ENCODE measurements at places on chromosomes 7 and 10.
A peak's percentile ranks its signal among the peaks of the same experiment; 100 is the strongest.

DNA sequence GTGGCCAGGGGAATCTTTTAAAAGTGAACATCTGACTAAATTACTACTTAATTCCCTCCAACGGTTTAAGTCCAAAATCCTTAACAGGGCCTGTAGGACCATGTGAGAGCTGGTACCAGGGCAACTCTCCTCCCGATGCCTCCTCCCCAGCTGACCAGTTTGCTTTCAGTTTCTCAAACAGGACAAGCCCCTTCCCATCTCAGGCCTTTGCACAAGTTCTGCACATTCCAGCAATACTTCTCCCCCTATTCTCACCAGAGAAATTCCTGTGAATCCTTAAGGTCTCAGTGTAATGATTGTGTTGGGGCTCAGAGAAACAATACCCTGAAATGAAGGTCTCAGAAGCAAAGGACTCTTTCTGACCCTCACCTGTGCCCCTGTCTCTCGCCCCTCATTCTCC, 8.0 kb upstream of the CALHM1 start:
- no peak for DNase-seq

DNA sequence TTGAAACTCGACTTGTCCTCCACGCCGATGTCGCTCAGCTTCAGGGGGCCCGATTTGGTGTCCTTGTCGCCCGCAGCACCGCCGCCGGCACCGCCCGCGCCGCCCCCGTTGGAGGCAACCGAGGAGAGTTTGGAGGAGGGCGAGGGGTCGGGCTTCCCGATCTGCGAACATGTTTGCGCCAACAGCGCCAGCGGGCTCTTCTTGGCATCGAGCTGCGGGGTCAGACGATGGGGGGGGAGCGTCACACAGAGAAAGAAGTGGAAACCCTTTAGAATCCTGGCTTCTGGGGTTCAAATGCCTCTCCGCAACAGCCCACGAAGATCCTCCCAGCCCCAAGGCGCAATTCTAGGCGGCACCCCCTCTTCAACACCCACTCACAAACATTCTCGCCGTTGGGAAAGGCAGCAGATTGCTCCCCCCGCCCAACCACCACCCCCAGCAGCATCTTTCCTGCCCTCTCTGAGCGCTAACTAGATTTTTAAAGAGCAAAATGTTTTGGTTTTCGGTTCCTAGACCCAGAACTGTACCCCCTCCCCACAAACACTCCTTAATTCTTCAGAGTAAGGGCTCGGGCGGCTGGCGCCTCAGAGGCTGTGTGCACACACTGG, 1.3 kb downstream of the ZNF503 start:
- no peak for DNase-seq

- DNase-seq = no peak
Measured at GRCh38 chr10:74450602-74451001, 299.6 kb downstream of the ADK start.

GRCh38 chr10:101840102-101840684, 3.4 kb downstream of the KCNIP2 start:
- peak; percentile 31 for DNase-seq

DNA sequence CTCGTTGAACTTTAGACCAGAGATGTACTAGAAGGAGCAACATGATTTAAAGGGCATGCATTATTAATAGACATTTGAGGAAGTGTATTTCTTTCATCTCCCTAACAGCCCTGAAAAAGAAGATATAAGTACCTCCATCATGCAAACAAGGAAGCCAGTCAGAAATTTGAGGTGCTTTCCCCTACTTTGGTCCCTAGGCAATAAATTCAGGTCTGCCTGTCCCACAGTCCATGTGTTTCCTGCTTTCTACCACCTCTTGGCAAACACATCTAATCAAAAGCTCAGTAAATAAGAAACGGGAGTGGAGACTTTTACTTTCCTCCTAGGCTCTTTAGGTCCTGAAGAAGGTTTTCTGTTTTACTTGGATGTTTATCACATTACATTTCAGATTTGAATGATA, 5.2 kb upstream of the SEMA3C start:
- DNase-seq = no peak

- DNase-seq = no peak
Measured at GRCh38 chr10:79165070-79165778, 96.5 kb downstream of the ZMIZ1 start.

DNA sequence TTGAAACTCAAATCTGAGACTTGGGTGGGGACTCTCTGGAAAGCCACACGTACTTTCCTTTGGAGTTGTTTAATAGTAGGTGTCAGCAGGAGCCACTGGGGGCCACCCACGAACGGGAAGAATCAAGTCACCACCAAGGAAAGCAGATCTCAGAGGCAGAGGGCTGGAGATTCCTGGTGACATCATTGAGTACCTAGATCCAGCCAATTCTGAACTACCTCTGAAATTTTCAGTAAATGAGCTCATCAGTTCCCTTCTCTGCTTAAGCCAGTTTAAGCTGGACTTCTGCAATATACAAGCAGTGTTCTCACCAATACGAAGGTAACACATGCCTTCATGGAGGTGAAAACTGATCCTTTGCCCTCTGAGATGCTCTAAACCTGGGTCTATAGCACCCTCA, 99.3 kb upstream of the SORCS3 start:
- no peak for DNase-seq

DNA sequence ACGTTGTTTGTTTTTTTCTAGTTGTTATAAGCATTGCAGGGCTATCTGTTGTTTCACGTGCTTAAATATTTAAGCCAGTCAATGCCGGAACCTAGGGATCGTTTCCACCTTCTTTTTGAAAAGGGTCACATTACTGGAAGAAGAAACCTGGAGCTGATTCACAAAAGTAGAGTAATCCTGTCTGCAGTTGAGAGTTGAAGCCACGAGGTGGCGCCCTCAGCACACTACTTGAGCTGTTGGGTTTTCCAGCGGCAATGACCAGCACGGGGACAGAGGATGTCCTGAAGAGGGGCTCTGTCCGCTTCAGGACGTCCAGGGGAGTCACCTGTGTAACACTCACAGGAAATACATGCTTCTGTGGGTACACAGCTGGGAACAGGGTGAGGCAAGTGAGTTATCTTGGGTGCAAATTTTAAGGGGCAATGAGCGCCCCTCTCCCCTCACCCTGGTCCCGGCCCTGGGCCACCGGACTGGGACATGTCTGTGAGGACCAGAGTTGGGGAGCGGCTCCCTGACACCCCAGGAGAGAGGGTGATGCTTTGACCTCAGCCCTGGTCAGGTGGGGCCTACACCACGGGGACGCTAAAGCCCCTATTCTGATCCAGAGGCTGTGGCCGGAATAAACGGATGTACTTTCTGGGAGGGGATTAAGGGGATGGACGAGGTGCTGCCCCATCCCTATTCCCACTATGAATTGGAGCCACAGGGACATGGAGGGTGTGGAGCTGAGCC, 26.3 kb upstream of the WDFY4 start:
- DNase-seq = peak; percentile 66

DNA sequence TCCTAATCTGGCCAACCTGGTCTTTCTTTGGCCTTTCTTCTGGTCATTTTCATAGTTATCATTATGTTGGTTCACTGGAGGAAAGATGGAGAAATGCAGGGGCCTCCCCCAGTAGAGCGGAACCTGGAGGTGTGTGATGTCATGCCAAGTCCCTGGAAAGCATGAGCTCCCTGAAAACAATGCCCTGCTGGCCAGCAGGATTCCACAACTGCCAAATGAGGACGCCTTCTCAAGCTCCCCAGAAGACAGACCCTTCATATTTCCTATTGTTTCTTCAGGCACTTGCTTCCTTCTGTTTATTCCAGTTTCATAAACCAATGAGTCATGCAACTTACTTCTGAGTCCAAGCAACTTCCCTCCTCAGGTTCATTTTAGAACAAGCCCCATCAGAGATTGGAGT, 339.0 kb downstream of the GATA3 start:
- no peak for DNase-seq

- no peak for DNase-seq
Measured at GRCh38 chr10:99266383-99266782, 30.7 kb upstream of the HPSE2 start.

DNA sequence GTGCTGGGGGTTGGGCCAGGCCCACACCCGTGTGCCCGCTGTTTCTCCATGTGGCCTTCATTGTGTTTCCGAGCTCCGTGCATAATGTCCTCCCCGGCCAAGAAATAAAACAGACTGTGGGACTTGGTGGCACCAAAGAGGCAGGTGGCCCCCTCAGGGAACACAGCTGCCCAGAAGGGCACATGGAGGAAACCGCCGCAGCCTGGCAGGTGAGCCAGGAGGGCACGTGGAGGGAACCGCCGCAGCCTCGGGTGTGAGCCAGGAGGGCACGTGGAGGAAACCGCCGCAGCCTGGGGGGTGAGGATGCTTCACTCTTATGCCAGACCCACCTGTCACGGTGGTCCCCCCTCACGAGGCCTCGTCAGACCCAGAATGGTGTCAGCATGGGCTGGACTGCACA, 288.7 kb downstream of the WDR37 start:
- no peak for DNase-seq

GRCh38 chr7:70338015-70338414, 739.7 kb downstream of the AUTS2 start:
- DNase-seq = no peak

GRCh38 chr10:51800725-51801424, 101.5 kb upstream of the CSTF2T start:
- no peak for DNase-seq

- peak; percentile 54 for DNase-seq
Measured at GRCh38 chr7:106736508-106737201, 75.7 kb upstream of the CCDC71L start.

DNA sequence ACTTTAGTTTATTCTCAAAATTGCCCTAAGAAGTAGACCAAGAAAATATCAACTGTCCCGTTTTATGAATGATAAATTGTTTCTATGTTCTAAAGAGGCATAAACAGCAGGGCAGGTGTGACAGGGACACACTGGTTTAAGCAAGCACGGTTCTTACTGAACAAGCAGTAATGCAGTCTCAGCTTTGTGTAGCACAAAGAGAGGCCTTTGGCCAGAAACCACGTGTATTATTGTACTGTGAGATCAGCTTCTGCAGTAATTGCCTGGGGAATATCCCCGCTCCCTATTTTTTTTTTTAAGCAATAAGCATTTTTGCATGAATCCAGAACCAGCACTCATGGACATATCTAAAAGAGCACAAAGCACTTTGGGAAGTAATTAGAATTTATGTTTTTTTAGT, 255.4 kb downstream of the WDR11 start:
- no peak for DNase-seq

- no peak for DNase-seq
Measured at GRCh38 chr7:155885167-155886155, 73.2 kb upstream of the SHH start.

DNA sequence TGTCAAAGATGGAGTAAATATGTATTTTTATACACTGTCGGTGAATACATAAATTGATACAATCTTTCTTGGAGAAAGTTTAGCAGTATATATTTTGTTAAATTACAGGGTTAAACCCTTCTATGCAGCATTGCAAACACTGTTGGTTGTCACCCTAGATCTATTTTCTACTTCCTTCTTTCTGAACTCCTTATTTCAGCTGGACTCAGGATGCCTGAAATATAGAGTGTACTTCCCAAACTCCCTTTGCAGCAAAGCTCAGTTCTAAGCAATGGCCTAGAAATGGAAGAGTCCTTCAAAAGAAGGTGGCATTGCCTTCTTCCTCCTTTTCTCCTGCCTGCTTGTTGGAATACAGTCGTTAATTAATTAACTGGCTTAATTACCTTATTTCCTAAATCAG, 20.6 kb downstream of the CUBN start:
- DNase-seq = no peak

- peak; percentile 80 for DNase-seq
Measured at GRCh38 chr10:132443605-132443982, 46.6 kb downstream of the PWWP2B start.

GRCh38 chr10:25226775-25227682, 52.2 kb downstream of the GPR158 start:
- DNase-seq = peak; percentile 3

GRCh38 chr7:99969298-99969697, 6.5 kb downstream of the AZGP1 start:
- DNase-seq = no peak

DNA sequence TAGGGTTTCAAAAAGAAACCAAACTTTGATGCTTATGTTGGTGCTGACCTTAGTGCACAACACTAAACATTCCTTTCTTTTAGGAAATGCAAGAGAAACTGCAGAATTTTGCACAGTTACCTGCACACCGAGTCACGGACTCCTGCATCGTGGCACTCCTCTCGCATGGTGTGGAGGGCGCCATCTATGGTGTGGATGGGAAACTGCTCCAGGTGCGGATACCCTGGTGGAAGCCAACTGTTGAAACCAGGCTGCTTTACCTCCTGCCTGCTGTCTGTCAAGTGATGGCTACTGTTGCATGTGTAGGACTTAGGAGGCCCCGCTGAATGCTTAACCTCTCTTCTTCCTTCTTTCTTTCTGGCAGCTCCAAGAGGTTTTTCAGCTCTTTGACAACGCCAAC, 11.7 kb downstream of the CASP2 start:
- DNase-seq = peak; percentile 79

- no peak for DNase-seq
Measured at GRCh38 chr10:50469778-50470193, 154.0 kb downstream of the SGMS1 start.

DNA sequence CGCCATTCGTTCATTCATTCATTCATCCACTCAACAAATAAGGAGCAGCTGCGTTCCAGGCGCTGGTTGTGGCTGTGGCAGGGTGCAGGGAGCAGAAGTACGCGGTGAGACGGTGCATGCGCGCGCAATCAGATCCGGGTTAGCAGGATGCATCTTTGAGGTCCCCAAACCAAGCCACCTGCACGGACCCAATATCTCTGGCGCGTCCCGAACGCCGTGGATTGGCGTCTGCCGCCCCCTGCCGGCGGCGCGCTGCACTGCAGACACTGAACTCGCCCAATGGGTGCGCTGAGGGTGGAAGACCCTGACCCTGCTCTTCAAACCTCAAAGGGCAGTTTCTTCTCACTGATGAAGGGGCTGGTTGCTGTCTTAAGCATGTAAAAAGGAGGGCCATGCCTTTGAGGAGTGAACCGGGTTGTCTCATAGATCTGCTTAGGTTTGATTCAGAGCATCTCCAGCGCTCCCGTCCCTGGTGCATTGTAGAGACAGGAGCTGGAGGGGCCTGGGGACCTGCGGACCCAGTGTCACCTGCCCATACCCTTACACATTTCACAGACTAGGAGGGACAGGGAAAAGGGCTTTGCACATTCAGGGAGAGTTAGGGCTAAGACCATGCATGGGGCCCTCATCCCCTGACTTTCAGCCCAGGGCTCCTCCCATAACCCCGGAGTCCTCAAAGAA, 102.5 kb downstream of the RAMP3 start:
- peak; percentile 67 for DNase-seq

DNA sequence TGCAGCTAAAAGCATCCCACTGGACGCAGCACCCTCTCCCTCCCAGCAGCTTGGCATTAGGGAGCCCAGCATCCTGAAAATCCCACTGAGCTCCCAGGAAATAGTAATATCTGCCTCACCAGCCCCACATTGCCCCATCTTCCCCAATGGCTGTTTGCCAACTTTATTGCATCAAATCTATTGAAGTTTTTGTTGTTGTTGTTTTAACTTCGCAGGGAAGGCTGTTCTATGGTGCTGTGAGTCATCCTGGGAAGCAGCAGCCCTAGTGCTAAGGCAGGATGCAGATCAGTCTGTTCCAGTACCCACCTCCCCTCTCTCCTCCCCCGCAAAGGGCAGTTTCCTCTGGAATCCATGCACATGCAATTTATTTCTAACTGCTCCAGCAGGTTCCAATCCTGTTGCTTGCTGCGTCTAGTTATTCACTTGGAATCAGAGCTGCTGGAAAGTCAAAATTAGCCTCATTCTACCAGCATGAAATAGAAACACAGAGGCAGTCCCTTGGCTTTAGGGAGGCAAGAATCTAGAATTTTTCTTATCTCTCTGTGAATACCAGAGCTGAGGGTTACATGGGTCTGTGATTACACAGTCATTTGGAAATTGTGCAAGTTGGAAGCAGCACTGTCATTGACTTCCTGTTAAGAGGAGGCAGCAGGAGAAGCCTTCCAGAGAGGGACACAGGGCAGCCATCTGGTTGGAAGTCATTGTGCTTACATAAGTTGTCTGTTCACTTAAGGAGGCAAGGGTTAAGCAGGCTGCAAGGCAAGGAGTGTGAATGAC, 115.9 kb upstream of the CACUL1 start:
- no peak for DNase-seq
